ENCODE measurements at places on chromosomes 3 and 15.

DNA sequence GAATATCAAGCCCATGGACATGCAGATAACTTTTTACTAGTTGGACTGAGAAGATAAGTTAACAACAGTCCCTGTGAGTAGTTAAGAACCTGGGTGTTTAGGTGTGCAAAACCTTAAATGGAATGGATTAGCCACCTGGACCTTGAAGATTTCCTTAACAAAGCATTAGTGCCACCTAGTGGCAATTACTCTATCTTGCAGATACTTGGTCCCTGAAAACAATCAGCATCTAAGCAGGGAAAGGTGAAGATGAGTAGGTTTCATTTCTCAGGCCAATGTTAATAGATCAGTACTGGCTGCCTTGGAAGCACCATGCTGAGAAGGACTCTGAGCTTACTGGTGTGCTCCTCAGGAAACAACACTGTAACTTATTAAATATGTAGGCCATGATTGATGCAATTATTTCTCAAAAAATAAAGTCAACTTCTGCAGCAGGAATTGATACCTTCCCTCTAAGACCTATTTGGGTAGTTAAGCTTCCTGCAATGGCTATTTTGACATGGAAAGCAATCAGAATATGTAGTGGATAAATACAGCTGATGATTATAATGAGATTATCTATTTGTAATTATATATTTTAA lies 329.4 kb downstream of the TBC1D5 start:
- DNase-seq: peak; percentile 92

GRCh38 chr3:89058371-89058770 lies 49.0 kb upstream of the EPHA3 start:
- no peak for DNase-seq

- DNase-seq: no peak
These were observed 29.9 kb upstream of the POLR2M start for GRCh38 chr15:57676585-57676984.

DNA sequence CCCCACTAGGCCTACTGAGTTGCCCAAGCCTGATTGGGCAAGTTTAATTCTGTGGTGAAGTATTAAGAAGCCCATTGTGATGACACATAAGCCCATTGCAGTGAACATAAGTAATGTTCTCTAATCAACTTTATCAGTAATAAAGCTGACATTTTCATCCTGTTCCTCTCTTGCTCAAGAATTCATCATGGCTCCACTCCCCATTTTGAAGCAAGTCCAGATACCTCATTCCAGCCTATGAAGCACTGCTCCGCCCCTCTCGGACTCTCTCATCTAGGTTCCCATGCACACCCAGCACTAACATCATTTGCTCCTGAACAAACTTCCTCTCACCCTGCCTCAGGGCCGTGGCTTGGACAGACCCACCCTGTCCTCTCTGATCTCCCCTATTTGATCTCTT lies 10.5 kb downstream of the SHF start:
- no peak for DNase-seq

- DNase-seq: no peak
These were observed 30.0 kb downstream of the HMCES start for GRCh38 chr3:129308636-129309035.

GRCh38 chr3:9743548-9743947 lies 6.2 kb upstream of the OGG1 start:
- no peak for DNase-seq

DNA sequence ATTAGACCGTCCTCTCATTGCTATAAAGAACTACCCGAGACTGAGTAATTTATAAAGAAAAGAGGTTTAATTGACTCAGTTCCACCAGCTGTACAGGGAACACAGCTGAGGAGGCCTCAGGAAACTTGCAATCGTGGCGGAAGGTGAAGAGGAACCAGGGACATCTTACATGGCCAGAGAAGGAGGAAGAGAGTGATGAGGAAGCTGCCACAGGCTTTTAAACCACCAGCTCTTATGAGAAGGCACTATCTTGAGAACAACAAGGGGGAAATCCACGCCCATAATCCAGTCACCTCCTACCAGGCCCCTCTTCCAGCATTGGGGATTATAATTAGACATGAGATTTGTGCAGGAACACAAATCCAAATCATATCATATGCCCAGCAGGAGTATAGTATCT lies 138.5 kb downstream of the ALCAM start:
- peak; percentile 8 for DNase-seq

DNA sequence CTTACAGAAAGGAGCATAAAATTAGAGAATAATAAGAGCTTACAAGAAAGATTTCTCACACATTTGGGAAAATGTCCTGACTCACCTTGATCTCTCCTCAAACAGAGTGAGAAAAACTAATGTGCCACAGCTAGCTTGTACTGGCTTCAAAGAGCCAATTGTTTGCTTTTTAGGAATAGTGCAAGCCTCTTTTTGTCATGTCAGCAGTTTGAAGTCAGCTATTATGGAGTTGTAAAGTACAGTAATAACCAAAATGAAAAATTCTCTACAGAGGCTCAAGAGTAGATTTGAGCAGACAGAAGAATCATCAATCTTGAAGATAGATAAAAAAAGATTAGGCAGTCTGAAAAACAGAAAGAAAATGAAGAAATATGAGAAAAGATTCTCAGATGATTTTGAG lies 313.4 kb upstream of the GPR149 start:
- DNase-seq: no peak

DNA sequence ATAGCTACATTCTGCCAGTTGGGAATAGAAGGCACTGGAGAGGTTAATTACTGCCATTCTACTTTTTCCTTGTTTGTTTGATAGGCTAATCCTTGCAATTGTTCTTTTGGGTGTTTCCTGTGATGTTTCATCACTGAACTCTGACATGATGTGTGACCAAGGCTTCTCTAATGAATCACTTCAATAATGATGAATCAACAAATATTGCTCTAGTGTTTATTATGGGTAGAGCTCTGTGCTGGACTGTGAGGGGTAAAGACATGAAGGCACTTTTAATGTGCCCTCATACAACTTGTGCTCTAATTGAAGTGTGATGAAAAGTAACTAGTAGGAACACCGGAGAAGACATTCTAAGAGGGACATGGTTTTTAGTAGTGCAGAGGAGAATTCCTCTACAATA lies 233.6 kb downstream of the WDR72 start:
- no peak for DNase-seq

- no peak for DNase-seq
These were observed 52.5 kb upstream of the ARL8B start for GRCh38 chr3:5069627-5070026.

DNA sequence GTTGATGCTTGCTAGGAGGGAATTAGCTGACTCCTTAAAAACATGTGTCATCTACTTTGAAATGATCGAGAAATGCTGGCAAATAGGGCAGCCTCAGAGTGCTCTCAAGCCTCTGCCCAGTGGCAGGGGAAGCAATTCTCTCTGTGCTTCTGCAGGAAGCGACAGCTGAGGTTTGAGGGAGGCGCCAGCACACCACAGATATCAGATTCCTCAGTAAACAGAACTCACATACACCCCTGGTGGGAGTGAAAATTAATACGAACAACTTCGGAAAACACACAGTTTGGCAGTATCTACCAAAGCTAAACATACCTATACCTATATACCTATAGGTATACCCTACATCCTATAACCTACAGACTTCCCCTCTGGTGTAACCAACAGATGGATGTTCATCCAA lies 61.3 kb downstream of the NSMCE3 start:
- peak; percentile 92 for DNase-seq

- peak; percentile 78 for DNase-seq
These were observed 1.2 kb upstream of the ARHGEF26 start for GRCh38 chr3:154119951-154120350.

- DNase-seq: no peak
These were observed 537.3 kb downstream of the OCA2 start for GRCh38 chr15:27561816-27562215.

DNA sequence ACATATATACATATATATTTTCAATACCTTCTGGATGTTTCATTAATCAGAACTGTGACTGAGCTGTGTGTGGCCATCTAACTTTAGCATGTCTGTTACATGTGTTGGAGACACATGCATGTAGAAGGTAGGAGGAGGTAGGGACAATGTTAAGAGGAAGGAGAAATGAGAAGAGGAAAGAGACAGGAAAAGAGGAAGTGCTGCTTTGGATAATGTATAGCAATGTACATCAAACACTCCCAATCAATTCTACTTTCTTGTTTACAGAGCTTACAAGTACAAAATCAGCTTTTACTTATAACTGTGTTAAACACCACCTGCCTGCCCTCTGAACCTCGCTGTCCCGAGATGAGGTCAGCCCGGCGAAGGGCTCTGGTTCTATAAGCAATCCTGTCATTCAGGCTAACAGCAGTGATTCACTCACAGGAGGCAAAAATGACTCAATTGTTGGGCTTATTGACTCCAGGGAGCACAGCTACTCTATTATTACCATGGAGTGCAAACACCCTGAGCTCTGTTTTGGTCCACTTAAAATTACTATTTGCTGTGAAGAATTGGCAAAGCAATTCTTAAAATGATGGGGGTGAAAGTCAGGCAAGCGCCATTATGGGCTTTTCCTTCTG lies 188.9 kb downstream of the MEIS2 start:
- peak; percentile 99 for DNase-seq

GRCh38 chr3:169759256-169759655 lies 5.6 kb downstream of the TERC start:
- DNase-seq: no peak

- no peak for DNase-seq
These were observed 122.7 kb upstream of the RASGRP1 start for GRCh38 chr15:38687340-38687739.

- DNase-seq: no peak
These were observed 286.9 kb upstream of the TBL1XR1 start for GRCh38 chr3:177484206-177484605.

GRCh38 chr15:47376190-47376589 lies 341.1 kb upstream of the SEMA6D start:
- no peak for DNase-seq

DNA sequence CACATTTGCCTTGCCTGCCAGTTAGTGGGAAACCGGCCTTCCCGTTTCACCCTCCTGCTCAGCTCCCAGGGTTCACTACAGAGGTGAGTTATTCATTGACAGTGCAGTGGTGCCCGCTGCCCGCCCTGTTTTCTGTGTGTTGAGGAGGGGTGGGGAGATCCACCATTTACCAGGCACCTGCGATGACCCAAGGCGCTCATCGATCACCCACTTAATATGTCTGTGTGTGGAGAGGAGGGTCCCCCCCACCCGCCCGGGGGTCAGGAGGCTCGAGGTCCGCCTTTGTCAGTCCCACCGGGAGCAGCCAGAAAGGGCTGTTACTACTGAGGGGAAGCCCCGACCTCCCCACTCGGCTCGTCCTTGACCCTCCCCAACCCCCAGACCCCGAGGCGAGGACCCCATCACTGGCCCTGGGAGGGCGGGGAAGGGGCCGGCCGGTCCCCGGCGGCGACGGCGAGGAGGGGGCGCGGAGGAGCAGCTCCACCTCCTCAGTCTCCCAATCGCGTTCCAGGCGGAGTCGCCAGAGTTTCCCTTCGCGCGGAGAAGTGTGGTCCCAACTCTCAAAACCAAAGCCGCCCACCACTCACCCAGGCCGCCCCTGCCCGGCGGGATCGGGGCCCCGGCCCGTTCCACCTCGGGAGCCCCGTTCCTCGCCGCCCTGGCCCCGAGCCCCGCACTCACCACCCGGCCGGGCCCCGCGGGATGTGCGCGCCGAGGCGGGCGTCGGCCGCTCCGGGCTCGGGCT lies 1.1 kb downstream of the PLXNB1 start:
- peak; percentile 61 for DNase-seq

GRCh38 chr3:129599607-129600006 lies 6.9 kb downstream of the PLXND1 start:
- DNase-seq: no peak

DNA sequence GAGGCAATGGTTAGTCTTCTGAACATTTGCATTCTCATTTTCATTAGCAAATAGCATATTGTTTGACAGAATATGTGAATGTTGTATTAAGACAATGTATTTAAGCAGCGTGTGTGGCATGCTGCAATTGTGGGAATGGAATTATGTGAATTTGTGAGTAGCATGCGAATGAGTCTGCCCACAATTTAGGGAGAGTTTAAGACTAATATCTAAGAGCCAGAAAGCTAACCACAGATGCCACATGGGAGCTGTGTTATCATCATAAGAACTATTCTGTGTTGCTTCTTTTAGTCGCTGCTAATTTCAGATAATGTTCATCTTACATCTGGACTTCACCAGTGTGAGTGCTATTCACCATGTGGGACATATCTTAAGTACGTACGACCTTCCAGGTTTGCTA lies 494.5 kb downstream of the RBMS3 start:
- DNase-seq: no peak

DNA sequence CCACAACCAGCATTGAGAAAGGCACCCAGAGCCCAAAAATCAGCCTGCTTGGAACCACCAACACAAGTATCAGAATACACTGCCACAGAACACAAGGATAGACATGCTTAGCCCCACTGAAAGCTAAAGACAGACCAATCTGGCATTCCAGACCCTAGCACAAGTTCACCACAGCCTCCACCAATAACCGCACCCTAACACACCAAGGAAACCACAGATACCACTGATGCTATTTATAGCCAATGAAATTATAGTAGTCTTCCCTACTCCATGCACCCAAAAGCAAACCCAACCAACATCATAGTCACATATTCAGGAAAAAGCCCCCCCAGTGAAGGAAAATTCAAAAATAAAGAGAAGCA lies 83.9 kb upstream of the STT3B start:
- no peak for DNase-seq

- DNase-seq: peak; percentile 13
These were observed 10.5 kb upstream of the SH3GL3 start for GRCh38 chr15:83436513-83437158.

- no peak for DNase-seq
These were observed 89.0 kb downstream of the MRPL46 start for GRCh38 chr15:88378188-88378637.

DNA sequence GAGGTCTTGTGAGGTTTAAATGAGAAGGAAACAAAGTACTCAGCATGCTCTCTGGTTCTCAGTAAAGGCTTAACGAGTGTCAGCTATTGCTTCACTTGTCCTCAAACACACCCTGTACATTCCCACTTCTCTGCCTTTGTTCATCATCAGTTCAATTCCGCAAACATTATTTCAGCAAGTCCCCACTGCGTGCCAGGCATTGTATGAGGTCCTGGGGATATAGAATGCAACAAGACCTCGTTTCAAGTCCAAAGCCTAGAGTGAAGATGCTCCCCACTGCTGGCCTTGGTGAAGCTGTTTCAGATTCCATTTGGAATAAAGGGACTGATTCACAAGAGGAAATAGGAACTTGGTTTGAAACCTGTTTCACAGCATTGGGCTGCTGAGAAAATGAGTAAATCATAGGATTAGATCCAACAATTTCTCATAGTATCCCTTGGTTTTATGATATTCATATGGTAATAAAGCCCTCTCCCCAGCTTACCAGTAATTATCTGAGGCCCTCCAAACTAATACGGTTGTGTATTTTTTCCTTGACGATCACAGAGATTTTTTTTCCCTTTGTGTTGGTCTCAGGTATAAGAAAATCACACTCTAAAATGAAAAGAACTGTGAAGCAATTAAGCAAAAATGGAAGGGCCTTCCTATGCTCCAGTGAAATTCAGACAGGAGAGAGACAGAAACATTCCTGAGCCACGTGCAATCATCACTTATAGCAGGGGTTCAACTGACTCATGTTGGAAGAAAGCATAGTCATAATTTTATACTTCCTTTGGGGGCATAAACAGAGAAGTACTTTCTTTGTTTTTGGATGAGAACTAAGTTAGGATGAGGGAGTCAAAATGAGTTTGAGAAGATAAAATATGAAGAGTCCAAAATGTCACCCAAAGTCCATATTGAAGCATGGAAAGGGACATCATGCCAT lies 258.6 kb downstream of the RORA start:
- no peak for DNase-seq
